ENCODE measurements at places on chromosomes 12 and 14.

GRCh38 chr14:90641168-90641567, 175.1 kb downstream of the TTC7B start:
- DNase-seq = no peak

DNA sequence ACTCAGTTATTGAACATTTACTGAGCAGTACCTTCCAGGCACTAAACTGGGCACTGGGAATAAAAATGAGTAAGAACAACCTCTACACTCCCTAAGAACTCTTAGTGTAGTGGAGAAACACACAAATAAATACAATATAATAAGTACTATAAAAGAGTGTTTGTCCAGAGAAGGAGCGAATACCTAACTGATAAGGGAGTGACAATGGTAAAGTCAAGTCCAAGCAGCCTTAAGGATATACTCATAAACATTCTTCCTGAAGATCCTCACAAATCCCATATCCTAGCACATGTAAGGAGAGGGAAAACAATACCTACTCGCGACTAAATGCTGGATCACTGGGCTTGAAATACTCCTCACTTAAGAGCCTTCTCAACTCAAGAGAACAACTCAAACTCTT, 32.8 kb downstream of the SPTLC2 start:
- DNase-seq = no peak

DNA sequence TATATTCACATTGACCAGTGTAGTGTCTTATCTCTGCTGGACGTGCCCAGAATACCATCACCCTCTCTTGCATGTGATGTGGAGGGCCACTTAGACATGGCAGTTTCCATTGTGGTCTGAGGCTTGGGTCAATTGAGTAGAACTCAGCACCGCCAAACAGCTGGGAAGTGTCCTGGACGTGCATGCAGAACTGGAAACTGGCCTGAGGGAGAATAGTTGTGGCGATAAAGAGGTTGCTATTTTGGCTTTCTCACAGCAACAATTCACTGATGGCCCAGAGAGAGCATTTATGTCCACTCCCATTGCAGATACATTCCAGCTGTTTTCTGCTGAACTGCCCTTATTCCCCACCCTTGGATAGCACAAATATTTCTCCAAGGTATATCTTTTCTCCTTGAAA, 210.1 kb upstream of the DAAM1 start:
- peak; percentile 22 for DNase-seq

GRCh38 chr12:3231399-3231876, 154.3 kb downstream of the TSPAN9 start:
- no peak for DNase-seq

DNA sequence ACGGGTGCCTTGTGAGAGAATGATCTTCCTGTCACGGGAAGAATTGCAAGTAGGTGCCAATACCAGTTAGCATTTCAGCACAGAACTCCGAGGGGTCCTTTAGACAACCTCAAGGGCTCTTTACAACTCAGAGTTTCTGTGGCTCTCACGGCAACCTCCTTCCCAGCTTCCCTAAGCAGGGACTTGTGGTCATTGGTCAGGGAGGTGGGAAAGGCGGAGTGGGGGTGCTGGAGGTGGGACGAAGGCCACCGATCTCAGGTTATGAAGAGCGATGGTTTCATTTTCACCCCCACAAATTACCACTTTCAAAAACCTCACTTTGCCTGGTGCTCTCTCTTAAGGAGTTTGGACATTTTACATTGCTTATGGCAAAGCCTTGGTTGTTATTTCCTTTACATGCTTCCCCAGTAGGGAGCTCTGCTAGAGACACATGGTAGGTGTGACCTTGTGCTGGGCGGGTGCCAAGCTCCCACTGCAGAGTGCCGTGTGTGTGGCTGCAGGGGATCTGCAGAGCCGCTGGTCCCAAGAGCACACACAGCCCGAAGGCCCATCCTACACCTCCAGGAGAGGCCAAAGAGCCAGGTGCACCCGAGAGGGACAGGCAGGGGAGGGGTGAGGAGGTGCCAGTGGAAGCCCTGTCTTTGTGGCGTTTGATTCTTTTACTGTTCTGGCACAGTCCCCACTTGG, 21.4 kb downstream of the BCL2L14 start:
- DNase-seq = no peak

DNA sequence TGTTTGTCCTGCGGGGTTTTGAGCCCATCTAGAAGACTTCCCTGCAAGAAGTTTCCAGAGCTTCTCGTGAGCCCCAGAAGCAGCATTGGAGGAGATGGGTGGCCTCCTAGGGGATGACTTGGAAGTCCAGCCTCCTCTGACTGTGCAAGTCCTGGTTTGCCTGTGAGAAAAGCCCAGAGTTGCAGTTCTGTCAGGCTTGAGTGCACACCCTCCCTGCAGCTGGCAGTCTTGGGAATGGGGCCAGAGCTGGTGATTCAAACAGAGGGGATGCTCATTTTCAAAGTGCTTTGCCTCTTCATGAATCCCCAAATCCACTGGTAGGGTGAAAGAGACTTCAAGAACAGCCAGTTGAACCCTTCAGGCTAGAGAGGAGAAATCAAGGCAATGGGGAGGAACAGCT, 3.9 kb upstream of the PPP1R1A start:
- peak; percentile 31 for DNase-seq

GRCh38 chr12:127970491-127970890, 296.5 kb upstream of the TMEM132C start:
- DNase-seq = no peak

GRCh38 chr12:131734336-131735152, 23.7 kb downstream of the SFSWAP start:
- no peak for DNase-seq

Measured in AG08395 (cell line).